Activated CD8-positive, alpha-beta memory T cell treated with anti-CD3 and anti-CD28 coated beads, Interleukin-2, amount 50 U/mL, for 48 hours (primary cell): ENCODE measurements at places on chromosomes 5 and 9.

GRCh38 chr5:34490506-34491250 is 165.4 kb upstream of the RAI14 start:
- no peak for DNase-seq

DNA sequence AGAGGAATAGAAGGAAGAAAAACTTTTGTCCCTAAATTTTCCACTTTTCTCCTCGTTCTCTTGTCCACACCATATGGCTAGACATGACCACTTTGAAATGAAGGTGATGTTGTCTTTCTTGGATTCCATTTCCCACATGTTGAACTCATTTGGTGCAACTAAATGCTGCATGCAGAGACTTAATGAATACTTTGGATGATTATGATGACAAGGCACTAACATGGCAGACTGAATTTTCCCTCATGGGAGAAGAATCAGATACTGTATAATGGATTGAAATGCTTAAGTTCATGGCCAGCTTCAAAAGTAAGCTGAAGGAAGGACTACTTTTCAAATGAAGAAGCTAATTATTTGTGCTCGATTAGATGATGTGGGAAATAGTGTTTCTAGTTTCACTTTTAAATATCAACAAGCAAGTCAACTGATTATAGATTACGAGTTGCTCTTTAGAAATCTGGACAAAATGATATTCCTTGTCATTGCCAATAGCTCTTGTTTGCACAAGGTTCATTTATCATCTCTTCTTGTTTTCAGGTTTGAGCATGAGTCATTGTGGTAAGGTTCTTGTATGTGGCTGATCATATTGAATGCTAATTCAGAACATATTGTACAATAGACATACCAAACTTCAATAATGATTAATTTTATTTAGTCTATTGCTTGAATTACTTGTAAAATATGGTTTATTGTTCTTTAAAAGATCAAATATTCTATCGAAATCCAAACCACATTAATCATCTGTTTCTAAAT is 501.3 kb upstream of the FTMT start:
- DNase-seq: no peak

- DNase-seq: no peak
These were observed 48.9 kb upstream of the TDRD7 start for GRCh38 chr9:97362777-97363545.

- no peak for DNase-seq
These were observed 5.0 kb downstream of the GBGT1 start for GRCh38 chr9:133158695-133159094.

- no peak for DNase-seq
These were observed 2252.4 kb downstream of the MAT2B start for GRCh38 chr5:165757791-165758190.

DNA sequence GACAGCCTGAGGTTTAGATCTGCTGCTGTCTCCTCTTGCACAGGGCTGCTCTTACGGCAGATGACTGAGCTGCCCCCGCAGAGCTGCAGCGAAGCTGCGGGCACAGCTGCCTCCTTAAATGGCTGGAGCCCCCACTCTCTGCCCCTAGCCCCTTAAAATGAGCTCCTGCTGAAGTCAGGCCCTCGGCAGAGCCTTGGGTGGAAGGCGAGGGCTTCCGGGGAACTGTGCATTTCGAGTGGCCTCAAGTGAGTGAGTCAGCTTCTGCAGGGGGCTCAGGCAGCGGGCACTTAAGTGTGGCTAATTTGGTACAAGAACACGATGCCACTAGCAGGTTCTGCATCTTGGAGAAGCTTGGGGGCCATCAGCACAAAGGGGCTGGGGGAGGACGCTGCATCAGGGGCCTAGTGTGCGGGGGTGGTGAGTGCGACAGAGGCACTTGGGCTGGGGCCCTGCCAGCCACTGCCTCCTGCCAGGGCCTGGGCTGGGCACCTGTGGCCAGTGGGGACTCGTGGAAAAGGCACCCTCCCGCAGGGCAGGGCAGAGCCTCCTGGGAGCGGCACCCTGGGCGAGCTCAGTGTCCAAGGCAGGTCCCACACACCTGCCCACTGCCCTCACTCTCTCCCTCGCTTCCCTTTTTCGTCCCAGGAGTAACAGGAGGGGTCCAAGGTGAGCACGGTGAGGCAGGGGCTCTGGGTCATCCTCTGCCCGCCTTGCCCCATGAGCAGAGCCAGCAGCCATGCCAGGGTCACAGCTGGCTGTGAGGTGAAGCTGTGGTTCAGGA is 28.8 kb upstream of the RNU6ATAC start:
- no peak for DNase-seq

- DNase-seq: no peak
These were observed 45.4 kb downstream of the PTBP3 start for GRCh38 chr9:112288029-112288428.

- DNase-seq: no peak
These were observed 33.8 kb downstream of the MACROH2A1 start for GRCh38 chr5:135365281-135365680.

GRCh38 chr9:135501261-135502167 is 1.0 kb downstream of the MRPS2 start:
- DNase-seq: no peak

DNA sequence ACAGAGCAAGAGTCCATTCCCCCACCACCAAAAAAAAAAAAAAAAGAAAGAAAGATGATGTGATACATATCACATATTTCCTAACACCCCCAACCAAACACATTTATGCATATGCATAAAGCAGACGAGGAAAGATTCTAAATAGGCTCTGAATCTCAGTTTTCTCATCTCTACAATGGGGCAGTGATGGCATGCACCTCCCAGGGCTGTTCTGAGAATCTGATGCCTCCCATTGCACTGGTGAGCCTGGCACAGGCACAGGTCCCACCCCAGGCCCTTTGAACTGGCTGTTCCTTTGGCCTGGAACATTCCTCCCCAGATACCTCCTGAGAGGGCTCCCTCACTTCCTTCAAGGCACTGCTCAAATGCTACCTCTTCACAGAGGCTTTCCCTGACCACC is 116.5 kb downstream of the C9orf50 start:
- DNase-seq: no peak

- DNase-seq: no peak
These were observed 87.3 kb upstream of the SLC44A1 start for GRCh38 chr9:105157171-105157583.

- DNase-seq: no peak
These were observed 37.9 kb upstream of the DPYSL3 start for GRCh38 chr5:147547730-147548129.

DNA sequence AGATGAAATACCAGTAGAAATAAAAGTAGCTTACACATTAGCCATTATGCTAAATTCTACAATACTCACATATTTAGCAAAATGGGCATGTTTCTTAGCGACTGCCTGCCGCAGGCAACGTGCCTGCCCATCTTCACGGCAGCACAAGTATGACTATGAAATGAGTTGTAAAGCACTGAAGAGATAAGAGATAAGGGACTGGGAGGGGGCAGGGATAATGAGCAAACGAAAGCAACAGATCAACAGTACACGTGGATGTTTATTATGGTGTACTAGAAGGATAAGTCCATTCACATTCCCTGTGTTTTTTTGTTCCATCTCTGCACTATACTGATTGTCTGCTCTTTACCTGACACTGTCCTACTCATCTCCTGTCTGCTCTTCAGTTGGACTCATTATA is 44.1 kb upstream of the KCNN2 start:
- DNase-seq: no peak

GRCh38 chr9:125902214-125902613 is 155.0 kb downstream of the PBX3 start:
- no peak for DNase-seq

DNA sequence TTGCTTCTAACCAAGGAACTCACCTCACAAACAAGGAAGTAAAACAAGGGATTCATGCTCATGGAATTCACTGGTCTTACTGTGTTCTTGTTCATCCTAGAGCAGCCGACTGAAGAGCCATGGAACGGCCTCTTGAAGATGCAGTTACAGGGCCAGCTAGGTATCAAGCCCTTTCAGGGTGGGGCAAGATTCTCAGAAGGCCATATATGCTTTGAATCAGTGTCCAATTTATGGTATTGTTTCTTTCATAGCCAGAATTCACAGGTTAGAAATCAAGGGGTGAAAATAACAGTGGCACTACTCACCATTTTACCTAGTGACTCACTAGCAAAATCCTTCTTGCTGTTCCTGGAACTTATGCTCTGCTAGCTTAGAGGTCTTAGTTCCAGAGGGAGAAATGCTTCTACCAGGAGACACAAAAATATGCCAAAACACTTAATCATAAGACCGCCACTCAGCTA is 159.5 kb upstream of the CDH10 start:
- no peak for DNase-seq

GRCh38 chr5:32383065-32383464 is 61.5 kb downstream of the ZFR start:
- DNase-seq: no peak

- DNase-seq: no peak
These were observed 17.4 kb downstream of the CEP78 start for GRCh38 chr9:78253285-78253684.

DNA sequence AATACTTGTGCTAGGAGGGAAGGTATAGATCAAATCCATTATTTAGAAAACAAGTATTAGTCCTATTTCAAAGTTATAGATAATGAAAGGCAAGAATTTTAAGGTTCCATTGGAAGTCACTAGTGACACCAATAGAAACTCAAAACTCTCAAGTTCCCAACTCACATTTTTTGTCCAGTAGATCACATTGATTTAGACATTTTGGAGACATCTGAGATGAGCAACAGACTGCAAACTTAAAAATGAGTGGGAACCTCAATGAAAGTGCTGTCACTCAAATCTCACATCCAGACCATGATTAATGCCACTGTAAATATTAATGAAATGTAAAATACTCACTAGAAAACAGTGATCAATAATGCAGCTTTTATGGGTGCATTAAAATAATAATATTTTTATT is 405.0 kb downstream of the ENC1 start:
- DNase-seq: no peak

- DNase-seq: no peak
These were observed 3.5 kb upstream of the PHYHD1 start for GRCh38 chr9:128917151-128917849.

GRCh38 chr5:132001647-132002561 is 9.6 kb downstream of the ACSL6 start:
- DNase-seq: no peak
